ENCODE measurements at places on chromosomes 16 and 17.

- DNase-seq: no peak
Observed at GRCh38 chr17:6901086-6901485, 69.6 kb upstream of the TEKT1 start.

DNA sequence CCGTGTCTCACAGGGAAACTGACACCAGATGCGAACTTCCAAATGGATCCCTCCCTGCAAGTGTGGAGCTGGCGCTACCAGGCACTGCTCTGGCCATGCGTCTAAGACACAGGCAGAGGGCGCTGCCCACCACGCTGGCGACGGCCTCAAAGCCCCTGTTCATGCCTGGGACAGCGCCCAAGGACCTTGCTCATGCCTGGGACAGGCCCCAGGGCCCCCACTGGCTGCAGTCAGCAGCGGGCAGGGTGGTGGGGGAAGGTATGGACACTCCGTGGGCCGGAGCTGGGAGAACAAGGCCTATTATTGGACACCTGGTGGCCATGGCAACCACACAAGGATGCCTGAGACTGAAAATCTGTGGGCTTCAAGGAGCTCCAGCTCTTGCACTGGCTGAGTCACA, 8.8 kb downstream of the ZG16B start:
- no peak for DNase-seq

DNA sequence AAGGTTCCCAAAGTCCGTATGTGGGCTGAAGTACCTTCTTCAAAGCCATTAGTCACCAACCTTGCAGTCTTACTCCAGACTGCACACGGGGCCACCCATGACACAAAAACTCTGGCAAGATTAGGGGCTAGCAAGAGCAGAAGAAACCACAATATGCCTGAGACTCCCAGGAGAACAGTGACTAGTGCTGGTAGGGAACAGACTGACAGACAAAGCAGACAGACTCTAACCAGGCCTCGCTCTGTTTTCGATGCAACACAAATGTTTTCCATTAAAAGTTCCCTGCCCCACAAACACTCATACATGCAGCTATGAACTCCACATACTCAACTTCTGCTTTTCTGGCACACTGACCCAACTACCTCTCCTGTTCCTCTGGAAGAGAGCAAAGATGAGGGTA, 102.2 kb downstream of the HIC1 start:
- no peak for DNase-seq

GRCh38 chr16:89449726-89450335, 40.5 kb downstream of the ANKRD11 start:
- no peak for DNase-seq

DNA sequence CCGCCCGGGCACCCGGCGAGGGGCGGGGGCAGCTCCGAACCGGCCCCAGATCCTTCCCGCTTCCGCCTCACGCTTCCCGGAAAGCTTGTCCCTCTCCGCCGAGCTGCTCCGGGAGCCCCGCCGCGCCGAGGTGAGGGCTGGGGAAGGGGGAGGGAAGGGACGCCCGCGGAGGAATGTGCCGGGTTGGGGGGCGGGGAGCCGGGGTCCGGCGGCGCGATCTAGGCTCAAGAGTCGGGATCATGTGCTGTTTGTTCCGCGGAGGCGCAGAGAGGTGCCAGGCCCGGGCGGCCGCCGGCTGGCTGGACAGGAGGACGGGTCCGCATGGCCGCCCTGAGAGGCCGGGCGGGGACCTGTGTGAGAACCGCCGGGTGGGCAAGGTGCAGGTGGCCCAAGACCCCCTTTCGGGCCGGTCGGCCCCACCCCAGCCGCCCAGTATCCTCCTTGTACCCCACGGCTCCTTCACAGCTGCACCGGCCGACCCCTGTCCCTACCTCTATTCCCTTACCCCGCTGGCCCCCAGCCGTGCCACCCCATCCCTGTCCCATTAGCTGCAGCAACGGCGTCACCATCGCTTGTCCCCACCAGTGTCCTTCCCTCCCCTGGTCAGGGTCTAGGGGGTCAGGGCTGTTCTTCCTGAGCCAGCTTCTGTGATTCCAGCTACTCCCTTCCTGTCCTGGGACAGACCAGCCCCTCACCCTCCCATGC, 429 bp downstream of the KIF1C start:
- no peak for DNase-seq

DNA sequence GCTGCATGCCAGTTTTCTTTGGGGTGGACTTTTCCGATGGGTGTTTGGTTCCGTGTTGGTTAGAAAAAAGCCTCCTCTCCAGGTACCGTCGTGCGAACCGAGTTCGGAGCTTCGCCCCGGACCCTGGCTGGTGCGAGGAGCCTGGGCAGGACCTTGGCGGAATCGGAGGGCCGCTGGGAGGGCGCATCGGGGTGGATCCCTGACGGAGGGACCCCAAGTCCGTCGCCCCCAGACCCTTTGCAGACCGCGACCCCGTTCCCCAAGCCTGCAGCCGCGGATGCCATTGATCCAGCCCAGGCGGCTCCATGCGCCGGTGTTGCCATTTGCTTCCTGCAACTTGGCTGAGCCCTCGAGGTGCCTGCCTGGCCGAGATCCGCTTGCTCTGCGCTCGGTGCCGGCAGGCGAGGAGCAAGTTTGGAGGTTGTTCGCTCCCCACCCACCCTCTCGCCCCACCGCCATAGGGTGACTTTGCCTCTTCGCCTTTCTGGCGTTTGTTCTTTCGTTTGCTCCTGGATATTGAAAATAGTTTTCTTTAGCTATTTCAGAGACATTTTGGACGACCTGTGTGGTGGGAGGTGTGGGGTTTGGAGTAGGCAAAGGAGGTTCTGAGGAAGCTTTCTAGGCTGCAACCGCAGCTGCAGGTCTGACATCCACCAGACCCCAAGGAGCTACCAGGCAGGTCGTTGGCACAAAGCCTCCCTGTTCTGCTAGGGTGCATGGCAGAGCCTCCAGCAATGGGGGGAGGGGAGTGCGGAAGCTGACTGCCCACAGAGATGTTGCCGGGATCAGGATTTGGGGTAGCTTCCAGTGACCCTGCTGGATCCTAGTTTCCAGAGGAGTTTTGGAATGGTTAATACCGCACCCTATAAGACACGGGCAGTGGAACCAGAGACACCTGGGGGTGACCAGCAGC, 58.2 kb downstream of the RAP1GAP2 start:
- DNase-seq: no peak

GRCh38 chr16:57633383-57634064, 5.1 kb downstream of the ADGRG1 start:
- no peak for DNase-seq

DNA sequence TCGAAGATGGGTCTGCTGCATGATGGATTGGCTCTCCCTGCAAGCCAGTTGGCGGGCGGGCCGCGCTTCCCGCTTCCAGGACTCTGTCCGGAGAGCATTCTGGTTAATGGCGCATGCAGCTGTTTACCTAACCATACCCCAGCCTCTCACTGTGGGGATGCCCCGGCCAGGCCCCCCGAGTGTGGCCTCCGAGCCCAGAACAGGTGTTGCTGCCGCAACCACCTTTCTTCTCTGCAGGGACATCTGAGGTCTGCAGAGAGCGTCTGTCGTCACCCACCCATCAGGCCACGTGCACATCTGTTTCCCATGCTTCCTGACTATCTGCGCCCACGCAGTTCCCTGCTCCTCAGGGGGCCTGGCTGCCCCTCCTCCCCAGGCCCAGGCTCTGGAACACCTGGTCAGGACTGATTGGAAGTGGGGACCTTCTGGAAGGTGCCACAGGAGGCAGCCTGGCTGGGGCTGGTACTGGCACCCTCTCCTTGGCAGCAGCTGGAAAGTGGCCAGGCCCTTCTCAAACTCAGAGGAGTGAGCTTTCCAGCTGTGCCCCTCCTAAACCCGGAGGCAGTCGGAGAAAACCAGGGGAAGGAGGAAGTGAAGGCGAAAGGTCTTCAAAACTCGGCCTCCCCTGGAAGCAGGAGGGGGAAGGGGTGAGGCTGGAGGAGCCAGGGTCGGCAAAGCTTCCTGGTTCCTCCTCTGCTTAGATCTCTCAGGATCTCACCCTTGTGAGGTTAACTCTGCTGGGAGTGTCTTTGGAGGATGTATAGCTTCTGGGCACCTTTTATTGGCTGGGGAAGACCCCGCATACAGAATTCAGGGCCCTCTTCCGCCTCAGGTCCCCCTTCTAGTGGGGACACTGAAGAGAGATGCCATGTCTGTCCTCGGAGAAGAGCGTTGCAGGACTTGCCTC, 64.5 kb upstream of the CIBAR2 start:
- DNase-seq: no peak

DNA sequence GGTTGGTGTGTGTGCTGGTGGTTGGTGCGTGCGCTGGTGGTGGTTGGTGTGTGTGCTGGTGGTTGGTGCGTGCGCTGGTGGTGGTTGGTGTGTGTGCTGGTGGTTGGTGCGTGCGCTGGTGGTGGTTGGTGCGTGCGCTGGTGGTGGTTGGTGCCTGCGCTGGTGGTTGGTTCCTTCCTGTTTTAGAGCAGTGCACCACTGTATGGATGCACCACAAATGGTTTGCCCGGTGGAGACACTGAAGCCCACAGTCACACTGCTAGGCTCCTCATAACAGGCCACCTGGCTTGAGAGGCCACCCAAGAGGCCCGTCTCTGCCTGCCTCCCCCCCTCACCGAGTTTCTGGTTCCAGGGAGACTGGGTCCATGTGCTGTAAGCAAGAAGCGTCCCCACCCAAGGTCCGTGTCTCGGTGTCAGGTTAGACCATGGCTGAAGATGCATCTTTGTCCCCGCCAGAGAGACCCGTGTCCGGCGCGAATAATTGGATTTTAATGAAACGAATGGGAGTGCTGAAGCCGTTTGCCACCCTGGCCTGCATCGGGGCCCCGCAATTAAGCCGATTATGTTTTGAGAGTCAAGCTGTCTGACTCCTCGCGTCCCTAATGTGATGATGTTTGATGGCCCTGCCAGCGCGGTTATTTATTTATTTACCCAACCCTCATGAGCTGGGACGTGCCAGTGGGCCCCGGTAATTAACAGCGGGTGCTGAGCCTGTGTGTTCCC, 161.3 kb upstream of the GSE1 start:
- DNase-seq: no peak

- DNase-seq: no peak
Observed at GRCh38 chr17:68771867-68772515, 170.8 kb upstream of the FAM20A start.

- no peak for DNase-seq
Observed at GRCh38 chr17:19021622-19022083, 17.1 kb upstream of the FAM83G start.

DNA sequence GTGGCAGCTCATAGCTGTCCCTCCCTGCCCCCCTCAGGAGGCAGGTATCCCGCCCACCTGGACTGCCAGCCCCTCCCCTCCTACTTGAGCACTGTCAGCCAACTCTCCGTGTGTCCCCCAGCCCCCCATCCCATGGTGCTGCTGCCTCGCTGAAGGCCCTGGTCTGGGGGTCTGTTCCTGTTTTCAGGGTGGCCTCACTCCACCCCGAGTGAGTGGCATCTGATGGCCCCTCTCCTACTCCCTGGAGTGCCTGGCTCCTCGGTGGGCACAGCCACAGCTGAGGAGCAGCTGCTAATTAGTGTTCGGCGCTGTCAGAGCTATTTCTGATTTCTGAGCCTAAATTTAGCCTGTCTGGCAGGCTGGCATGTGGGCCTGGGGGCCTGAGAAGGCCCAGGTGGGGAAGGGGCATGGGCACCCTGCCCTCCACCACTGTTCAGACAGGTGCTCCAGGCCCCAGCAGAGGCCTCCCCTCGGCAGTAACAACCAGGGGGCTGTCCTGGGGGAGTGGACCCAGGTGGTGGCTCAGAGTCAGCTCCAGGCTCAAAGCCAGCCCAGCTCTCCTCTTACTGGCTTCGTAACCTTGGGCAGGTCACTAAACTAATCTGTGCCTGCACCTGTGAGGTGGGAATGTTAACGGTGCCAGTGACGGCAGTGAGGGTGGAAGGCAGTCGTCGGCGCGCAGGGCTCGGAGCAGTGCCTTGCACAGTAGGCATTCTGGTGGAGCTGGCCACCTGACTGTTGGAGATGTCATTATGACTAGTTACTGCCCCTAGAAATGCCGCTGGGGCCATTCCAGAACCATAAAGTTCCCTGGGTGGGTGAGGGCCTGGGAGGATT, 6.5 kb downstream of the FMNL1 start:
- DNase-seq: no peak

DNA sequence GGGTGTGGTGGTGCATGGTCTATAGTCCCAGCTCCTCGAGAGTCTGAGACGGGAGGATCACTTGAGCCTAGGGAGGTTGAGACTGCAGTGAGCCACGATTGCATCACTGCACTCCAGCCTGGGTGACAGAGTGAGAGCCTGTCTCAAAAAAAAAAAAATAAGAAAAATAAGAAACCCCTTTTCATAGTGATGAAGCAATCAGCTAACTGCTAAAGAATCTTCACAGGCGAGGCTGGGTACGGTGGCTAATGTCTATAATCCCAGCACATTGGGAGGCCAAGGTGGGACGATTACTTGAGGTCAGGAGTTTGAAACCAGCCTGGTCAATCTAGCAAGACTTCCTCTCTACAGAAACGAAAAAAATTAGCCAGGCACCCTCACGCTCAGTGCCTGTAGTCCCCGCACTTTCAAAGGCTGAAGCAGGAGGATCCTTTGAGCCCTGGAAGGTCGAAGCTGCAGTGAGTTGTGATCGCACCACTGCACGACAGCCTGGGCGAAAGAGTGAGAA, 760 bp downstream of the SLFN12L start:
- no peak for DNase-seq

DNA sequence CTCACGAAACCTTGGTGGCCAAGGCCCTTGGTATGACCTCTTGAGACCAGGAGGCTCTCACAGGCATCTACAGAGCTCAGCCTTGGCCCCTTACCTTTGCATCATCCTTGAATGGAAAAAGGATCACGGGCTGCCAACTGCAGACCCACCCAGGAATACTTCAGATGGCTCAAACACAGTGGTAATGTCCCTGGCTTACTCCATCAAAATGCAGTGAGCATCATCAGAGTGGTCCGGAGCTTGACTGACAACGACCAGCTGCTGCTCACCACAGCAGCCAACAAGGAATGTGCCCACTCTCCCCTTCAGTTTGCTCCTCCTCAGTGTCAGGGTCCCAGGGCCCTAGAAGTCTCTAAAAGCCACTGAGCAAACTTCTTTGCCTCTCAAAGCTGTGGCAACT, 17.6 kb upstream of the MYH3 start:
- DNase-seq: no peak

DNA sequence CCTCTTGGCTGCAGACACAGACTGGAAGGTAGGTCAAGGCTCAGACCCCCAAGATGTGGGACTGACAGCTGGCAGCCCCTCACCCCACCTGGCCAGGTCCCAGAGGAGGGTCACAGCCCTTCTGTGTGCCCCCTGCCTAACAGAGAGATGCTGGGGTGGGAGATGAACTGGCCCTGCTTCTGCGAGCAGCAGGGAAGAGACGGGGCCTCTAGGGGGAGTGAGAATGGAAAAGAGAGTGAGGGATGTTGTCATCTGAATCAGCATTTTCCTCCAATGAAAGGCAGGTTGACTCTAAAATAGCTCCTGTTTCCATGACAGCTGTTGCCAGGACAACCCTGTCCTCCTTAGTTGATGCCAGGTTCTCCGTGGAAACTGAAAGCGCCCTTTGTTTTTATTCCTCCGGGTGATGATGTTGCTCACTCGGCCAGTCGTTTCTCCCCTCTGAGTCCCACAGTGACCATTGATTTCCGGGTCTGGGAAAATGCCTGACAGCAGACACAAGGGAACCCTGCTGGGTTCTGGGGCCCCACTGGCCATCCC, 4.9 kb upstream of the NDRG4 start:
- DNase-seq: no peak

- DNase-seq: no peak
Observed at GRCh38 chr17:17959520-17960361, 12.5 kb downstream of the TOM1L2 start.

GRCh38 chr17:9401434-9401833, 174.2 kb downstream of the STX8 start:
- DNase-seq: no peak

All from activated CD8-positive, alpha-beta memory T cell treated with anti-CD3 and anti-CD28 coated beads for 48 hours (primary cell).